Coronary artery (tissue), 2 donors: ENCODE measurements at places on chromosomes 4 and X.

- DNase-seq = no peak
Observed at GRCh38 chr4:124318292-124318691, 394.2 kb downstream of the ANKRD50 start.

DNA sequence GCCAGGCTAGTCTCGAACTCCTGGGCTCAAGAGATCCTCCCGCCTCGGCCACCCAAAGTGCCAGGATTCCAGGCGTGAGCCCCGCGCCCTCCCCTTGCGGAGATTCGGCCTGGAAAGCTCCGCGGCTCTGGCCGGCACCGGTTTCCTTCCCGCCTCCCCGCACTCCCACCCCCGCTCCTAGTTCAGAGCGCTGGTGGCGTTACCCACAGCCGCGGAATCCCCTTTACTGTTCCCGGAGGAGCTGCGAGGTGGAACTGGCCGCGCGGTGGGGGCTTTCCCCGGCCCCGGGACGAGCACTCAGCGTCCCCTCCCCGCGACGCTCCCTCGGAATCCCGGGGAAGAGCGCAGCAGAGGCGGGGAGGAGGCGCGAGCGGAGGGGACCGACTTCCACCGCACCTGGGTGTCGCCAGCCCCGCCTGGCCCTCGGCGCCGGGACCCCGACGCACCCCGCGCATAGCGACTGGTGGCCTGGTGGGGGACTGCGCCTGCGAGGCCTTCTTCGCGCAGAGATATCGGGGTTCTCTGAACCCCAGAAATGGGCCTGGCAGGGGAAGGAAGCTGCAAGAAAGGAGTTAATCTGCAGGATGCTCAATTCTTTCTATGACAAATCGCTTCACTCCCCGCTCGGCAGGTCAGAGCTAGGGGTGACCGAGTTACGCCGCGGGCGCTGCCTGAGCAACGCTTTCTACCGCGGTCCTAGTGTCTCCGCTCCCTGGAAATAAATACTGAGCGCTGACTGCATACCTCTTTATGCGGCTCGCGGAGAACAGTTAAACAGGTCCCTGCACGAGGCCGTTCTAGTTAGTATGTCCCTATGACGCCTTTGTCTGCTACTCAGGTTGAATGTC lies 14.6 kb upstream of the SLC25A4 start:
- no peak for DNase-seq

- no peak for DNase-seq
Observed at GRCh38 chr4:17164666-17165065, 266.2 kb upstream of the LDB2 start.

DNA sequence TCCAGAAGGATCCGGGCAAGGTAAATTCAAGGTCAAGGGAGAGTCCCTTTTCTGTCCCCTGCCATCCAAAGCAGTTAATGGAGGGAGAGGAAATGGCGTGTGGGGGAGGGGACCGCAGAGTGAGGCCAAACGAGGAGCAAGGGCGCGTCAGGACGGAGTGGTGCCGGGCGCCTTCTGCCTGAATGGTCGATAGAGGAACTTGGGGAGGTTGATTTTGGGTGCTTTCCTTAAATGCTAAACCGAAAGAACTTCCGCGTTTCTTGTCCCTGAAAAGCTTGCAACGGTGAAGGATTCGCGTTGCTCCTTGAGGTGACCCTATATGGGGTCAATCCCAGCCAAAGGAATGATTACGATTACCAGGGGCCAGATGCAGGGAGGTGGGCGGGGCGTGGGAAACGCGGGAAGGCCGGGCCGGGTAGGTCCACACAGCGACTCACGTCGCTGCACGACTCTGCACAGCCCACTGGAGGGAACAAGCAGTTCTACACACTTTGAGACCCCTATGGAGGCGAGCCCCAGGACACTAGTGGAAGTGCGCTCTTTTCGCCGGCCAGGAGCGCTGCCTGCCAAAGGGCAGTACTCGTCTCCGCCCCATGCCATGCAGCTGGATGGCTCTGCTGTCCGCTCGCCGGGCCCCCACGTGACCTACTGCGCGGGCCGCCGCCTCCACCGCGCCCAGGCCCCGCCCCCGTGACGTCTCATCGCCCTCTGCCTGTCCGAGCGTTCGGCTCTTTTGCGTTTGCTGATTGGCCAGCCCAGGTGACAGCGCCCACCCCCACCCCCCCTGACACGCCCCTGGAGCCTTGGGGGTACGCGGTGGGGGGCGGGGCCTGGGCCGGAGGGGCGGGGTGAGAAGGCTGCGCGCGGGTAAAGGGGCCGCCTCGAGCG lies 452 bp upstream of the GK start:
- DNase-seq = peak; percentile 95

GRCh38 chr4:176782794-176783193 lies 9.9 kb downstream of the VEGFC start:
- DNase-seq = no peak

GRCh38 chrX:40938423-40938822 lies 146.8 kb upstream of the USP9X start:
- DNase-seq = no peak

DNA sequence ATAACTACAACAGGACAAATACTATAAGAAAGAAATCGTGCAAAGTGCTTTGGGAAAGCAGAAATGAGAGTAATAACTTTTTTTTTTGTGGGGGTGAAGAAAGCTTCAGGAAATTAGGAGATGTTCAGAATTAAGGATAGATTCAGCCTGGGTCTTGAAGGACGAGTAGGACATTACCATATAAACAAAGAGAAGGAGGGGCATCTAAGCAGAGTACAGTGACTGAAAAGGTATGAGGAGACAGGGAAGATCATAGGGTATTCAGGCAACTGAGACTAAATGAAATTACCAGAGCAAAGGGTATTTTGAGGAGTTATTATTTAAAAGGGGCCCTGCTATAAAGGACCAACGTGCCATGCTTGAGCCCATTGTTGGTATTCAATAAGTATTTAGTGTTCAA lies 3.1 kb upstream of the STAP1 start:
- no peak for DNase-seq

GRCh38 chrX:100265179-100265578 lies 144.9 kb downstream of the PCDH19 start:
- DNase-seq = no peak

DNA sequence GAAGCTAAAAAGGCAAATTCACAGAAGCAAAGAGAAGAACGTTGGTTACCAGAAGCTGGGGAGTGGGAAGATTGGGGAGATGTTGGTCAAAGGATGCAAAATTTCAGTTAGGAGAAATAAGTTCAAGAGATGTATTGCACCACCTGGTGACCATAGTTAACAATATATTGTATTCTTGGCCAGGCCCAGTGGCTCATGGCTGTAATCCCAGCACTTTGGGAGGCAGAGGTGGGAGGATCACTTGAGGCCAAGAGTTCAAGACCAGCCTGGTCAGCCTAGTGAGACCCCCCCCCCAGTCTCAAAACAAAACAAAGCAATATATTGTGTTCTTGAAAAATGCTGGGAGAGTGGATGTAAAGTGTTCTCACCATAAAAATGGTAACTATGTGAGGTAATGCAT lies 67.9 kb downstream of the TAB3 start:
- no peak for DNase-seq

DNA sequence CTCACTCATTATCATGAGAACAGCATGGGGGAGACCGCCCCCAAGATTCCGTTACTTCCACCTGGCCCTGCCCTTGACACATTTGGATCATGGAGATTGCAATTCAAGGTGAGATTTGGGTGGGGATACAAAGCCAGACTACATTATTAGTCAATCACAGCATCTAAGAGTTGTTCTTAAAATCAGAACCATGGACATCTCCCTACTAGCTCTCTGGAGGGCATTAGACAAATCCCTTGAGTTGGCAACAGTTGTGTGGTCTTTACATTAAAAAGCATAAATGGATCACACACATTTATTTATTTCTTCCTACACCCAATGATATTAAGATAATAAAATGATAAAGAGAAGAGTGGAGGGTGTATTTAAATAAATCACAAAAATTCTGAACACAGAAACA lies 262.8 kb upstream of the VCX start:
- no peak for DNase-seq

GRCh38 chr4:105495667-105496066 lies 21.8 kb upstream of the PPA2 start:
- no peak for DNase-seq

DNA sequence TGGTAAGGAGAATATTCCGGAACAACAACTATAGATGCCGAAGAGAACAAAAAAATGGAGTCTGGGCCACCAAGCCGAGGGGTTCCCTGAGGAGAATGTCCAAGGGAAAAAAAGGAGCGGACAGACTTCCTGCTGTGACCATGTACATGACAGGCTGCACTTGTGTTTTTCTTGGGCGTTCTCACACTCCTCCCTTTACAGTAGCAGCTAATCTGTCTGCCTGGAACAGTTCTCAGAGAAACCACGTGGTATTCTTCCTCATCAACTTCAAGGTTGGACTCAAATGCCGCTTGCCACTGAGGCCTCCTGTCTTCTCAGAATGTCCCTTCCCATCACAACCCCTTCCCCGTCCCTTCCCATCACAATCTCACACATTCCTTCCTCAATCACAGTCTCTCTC lies 30.8 kb upstream of the MTNR1A start:
- no peak for DNase-seq

- DNase-seq = no peak
Observed at GRCh38 chr4:125736057-125736456, 421.3 kb downstream of the FAT4 start.

- no peak for DNase-seq
Observed at GRCh38 chrX:154138857-154139256, 5.2 kb upstream of the OPN1LW start.

DNA sequence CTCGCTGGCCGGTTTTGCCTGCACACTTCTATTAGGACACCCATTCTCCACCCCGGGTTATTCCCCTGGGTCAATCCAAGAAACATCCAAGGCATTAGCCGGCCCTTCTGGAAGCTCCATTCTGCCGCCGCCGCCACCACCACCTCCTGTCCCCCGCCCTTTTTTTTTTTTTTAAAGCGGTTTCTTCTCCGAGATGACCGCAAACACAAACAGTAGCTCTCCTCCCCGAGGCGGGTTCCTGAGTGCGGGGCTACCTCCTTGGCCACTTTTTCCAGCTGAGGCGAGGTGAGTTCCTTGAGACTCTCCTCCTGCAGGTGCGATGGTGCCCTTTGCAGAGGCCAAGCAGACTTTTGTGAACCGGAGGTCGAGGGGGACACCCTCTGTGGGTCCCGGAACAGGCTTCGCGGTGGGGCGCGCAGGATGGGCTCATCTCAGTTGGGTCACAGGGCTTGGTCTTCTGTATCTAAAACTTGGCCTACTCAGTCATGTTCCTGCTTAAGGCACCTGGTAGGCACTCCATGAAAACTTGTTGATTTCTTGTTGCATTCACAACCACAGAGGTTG lies 930 bp downstream of the NWD2 start:
- no peak for DNase-seq

- no peak for DNase-seq
Observed at GRCh38 chr4:18366892-18367291, 345.3 kb upstream of the LCORL start.

DNA sequence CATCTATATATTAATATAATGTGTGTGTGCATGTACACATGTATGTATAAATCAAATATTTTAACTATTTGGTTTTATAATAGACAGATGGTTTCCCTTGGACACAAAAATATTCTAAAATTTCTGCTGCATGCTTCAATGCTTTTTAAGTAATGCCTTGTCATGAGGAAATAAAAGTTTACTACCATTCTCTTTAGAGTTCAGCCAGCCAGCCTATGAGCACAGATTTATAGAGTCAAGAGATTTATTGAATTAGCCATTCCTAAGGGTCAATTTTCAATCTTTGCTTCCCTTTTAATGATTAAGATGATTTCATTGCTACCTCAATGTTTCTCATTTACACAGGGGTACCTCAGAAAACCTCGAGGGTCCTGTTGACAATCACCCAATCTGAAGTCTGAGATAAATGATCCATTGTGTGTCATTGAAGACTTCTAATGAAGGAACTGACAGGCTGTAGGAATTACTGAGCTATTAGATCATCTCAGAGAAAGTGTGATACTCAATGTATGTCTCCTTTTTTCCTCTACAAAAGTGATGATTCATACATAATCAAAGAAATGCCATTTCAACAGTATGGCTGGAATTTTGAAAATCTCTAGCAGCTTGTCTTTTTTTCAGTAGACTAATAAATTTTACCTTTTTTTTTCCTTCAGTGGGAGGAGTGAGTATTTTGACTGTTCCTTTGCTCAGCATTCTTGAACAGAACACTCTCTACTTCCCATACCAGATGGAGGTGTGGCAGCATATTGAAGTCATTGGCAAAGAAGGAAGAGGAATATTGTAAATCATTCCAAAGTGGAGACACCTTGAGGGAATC lies 222.6 kb upstream of the PCDH18 start:
- DNase-seq = no peak

DNA sequence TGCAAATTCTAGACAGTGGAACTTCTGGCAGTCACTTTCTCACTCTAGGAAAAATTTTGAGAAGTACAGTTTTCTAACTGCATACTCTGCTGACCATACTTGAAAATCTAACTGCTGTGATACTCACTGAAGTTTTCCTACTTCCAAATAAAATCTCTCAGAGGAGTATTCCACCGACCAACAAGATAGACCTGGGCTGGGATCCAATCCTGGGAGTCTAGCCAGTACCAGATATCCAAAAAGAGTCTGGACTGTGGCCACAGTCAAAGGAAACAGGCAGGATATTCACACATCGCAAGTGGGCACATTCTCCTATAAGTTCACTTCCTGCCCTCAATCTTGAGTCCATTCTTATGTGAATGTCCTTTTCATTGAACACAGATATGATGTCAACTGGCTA lies 1138.7 kb upstream of the PCDH7 start:
- DNase-seq = no peak

- no peak for DNase-seq
Observed at GRCh38 chr4:40710484-40711254, 39.1 kb upstream of the NSUN7 start.

DNA sequence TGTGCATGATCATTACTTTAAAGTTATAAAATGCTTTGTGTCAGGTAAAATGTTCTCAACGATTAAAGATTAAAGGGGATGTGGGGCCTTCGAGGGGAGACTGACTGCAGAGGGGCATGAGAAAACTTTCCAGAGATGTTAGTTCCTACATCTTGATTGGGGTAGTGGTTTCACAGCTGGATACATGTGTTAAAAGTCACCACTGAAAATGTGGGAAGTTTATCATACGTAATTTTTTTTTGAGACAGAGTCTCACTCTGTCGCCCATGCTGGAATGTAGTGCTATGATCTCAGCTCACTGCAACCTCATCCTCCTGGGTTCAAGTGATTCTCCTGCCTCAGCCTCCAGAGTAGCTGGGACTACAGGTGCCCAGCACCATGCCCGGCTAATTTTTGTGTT lies 79.5 kb downstream of the RBM47 start:
- no peak for DNase-seq
